ENCODE measurements at places on chromosomes 11 and 22.

GRCh38 chr11:1644601-1645356 lies 15.2 kb downstream of the KRTAP5-5 start:
- no peak for DNase-seq

DNA sequence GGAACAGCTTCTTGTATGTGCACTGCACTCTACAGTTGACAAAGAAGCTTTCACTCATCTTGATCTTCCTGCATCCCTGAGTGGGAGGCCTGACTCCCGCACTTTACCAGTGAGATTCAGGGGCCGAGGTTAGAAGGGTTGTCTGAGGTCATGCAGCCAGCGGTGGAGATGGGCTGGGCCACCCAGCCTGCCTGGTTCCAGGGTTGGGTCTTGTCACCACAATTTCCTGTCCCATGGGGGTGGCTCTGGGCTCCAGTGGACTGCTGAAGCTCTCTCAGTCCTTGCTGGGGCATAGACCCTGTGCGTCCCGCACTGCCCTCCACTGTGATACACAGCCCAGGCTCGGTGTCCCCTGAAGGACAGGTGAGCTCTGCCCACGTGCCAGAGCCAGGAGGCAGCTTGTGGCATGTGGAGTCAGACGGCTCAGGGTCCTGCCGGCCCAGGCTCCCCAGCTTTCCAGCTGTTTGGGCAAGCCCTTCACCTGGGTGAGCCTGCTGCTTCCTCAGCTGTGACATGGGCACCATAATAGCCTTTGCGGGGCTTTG lies 6.9 kb upstream of the MYO7A start:
- no peak for DNase-seq

GRCh38 chr11:67441731-67442351 lies 1.4 kb downstream of the CORO1B start:
- DNase-seq = no peak

DNA sequence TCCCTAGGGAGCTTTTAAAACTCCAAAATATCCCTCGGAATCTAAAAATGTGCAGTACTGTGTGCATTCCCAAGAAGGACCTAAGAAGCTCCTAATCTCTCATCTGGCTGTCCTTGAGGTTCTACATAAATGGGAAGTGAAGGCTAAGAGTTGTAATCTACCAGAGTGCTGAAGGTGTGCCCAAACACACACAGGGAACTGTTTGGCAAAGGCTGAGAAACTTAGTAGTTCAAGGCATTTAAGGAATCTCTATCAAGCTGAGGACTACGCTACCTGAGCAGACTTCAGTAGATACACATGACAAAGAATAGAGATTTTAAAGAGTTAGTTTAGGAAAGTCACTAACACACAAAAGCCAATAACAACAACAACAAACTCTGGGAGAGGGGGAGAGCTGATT lies 71.1 kb downstream of the TTC28 start:
- no peak for DNase-seq

DNA sequence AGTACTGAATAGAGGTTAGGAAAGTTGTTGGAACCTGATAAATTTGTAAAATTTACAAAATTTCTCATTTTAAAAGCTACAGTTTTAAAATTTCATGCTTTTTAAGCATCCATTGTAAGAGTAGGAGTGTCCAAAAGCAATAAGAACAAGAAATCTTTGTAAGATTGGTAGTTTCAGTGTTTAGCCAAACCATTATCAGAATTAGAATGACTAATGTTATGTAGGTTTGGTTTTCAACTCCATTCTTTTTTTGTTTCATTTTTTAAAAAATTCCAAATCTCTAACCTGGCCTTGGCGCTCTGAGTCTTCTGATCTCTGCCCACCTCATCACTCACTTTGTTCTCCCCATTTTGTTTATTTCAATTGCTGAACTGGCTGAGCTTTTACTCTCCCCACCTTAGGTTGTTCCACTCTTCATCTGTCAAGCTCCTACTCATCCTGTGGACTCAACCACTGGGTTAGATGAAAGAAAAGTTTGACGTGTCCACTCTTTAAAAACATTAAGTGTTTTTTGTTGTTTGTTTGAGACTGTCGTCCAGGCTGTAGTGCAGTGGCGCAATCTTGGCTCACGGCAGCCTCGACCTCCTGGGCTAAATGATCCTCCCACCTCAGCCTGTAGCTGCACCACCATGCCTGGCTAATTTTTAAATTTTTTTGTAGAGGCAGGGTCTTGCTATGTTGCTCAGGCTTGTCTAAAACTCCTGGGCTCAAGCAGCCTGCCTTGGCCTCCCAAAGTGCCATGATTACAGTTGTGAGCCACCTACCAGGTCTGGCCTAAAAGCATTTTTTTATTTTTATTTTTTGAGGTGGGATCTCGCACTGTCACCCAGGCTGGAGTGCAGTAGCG lies 14.0 kb downstream of the EP300 start:
- no peak for DNase-seq

DNA sequence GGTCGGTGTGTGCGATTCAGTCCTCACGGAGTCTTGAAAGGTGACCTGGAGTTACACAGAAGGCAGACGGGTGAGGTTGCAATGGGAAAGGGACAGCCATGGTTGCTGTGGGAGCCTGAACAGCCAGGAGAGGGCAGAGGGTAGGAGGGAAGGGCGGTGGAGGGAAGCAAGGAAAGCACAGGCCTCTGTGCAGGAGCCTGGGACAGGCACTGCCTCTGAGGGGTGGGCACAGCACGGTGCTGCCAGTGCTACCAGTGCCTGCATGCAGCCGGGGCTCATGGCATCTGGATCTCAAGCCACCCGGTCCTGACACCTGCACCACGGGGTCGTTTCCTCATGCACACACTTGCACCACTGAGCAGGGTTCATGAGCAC lies 401.0 kb downstream of the TBC1D22A start:
- DNase-seq = no peak

GRCh38 chr11:68460741-68461574 lies at the start of gene PPP6R3:
PPP6R3 (plus strand) TSS chr11:68460752; CDS start chr11:68537665, 76,913 bp downstream.
- DNase-seq = no peak

DNA sequence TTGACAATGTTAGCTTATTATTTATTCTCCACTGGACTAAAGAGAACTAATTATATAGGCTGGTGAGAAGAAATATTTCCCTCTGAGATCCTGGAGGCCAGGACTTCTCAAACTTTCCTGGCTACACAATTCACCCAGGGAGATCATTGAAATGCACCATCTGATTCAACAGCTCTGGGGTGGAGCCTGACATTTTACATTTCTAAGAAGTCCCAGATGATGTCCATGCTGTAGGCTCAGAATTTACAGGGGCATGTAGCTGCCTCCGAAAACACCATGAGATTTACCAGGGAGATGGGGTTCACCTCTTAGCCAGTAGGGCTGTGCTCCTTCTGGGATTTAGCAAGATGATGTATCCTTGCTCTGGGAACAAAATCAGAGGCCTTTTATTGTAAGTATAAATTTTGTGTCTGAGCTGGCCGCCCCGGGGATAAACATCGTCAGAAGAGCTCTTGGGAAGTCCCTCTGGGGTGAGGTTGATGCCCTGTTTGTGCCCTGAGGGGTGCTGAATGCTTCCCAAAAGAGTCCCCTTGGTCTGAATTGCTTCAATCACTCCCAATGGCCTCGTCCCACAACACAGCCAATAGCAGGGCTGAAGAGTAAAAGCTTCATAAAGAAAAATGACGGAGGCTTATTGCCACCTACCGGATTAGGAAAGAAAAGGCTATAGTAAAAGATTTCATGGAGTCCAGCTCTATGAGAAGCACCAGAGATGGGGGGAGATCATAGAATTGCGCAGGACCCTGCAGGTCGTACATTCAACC lies 33.4 kb upstream of the API5 start:
- DNase-seq = no peak

DNA sequence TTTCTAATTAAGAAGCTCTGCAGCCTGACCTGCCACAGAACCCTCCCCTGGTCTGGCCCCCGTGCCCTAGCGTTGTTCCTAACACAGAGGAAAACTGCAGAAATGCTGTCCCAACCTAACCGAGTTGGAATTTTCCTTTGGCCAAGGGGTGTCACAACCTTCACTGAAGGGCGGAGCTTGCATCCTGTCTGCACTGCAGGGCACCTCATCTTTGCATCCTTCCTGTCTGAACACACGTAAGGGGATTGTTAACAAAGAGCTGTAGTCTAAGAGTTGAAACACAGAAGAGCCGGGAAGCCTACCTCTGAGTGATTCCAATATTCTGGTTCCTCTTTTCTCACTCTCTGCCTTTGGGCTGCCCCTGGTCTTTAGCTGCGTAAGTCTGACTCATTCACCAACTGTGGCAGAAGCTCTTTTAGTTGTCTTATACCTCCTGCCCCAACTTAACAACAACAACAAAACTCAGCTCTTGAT lies 1.6 kb downstream of the DIXDC1 start:
- peak; percentile 83 for DNase-seq

GRCh38 chr11:63132985-63133775 lies 10.8 kb downstream of the SLC22A24 start:
- DNase-seq = no peak

DNA sequence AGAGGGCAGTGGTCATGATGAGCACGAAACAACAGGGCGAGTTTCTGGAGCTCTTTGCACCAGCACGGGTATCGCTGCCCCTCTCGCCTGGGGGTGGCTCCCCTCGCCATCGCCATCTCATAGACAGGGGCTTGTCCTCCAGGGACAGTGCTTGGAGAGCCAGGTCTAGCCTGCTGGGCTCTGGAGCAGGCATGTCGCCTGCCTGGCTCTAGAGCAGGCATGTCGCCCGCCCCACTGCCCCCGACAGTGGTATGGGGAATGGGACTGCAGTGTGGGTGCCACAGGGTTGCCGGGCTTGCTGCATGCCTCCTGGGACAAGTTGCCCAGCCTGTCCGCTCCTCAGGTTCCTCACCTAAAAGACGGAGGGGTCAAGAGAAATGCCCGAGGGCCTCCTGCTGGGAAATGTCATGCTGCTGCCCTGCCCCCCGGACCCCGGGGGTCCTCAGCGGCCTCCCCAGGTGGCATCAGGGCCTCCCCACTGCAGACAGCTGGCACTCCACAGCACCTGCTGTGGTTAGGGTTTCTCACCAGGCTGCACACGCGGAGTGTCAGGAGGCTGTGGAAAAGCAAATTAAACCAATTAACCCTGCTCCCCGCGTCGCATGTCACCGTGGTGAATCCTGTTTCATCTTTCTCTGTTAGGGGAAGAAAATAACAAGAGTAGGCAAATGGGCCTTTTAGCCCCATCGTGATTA lies 403.0 kb downstream of the TBC1D22A start:
- DNase-seq = no peak

DNA sequence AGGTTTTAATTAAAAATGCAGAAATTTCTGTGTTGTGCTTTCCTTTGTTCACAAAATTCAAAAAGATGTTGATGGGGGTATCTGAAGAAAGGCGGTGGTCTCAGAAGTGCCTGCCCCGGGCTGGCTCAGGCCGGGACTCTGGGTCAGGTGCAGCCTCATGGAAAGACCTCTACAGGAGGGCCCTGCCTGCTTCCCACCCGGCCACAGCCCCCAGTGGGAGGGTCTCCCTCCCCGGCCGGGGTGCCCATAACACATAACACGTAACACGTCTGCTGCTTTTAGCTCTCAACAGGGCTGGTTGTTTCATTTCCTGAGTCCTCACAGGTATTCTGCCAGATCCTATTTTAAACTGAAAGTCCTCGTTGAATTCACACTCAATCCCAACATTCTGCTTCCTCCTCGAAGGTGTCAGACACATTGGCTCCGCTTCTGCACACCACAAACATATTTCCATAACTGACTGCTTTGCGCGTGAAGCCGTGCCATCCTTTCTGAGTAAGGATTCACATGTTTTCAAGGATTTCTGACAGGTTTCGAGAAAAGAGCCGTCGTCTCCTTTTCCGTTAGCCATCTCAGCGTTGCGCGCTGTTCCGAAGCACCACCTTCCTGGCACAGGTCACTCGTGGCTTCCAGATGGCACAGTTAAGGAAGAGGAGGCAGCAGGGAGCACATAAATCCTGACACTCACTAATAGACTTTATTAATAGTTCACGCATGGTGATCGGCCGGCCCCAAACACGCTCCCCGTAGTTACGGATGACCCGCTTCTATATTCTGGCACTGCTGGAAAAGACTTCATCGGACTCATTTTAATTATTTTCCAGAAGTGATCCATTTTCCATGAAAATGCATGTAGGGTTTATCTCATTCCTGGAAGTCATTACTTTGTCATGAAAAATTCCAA lies 569.3 kb downstream of the BRD1 start:
- DNase-seq = no peak

GRCh38 chr11:119421941-119422808 lies 797 bp downstream of the THY1 start:
- no peak for DNase-seq
